ENCODE measurements at places on chromosomes 7 and 10.

- DNase-seq: no peak
Observed at GRCh38 chr7:8210845-8211724, 50.9 kb downstream of the ICA1 start.

- DNase-seq: no peak
Observed at GRCh38 chr7:68892236-68892635, 706.0 kb upstream of the AUTS2 start.

- no peak for DNase-seq
Observed at GRCh38 chr10:23069019-23069815, 26.2 kb upstream of the MSRB2 start.

DNA sequence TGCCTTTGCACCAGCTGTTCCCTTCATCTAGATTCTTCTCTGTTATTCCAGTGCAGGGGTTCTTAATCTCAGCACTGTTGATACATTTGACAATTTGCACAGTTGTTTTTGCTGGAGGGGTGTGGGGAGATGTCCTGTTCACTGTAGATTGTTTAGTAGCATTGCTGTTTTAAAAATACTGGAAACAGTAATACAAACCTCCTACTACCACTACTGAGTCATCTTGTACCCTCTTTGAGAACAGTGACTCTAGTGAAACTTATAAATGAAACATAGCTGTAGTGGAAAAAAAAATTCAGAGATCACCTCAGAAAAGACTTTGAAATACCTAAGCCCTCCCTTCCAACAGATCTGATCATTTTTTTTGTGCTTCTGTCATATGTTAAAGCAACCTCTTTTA is 154.8 kb upstream of the TMEM196 start:
- DNase-seq: no peak

GRCh38 chr7:75842836-75843446 is 29.3 kb upstream of the CCL24 start:
- DNase-seq: peak; percentile 21

- DNase-seq: no peak
Observed at GRCh38 chr10:125409756-125410155, 249.4 kb upstream of the CTBP2 start.

- no peak for DNase-seq
Observed at GRCh38 chr7:38798552-38799267, 110.3 kb downstream of the VPS41 start.

- DNase-seq: no peak
Observed at GRCh38 chr10:57692255-57692980, 575.3 kb downstream of the IPMK start.

DNA sequence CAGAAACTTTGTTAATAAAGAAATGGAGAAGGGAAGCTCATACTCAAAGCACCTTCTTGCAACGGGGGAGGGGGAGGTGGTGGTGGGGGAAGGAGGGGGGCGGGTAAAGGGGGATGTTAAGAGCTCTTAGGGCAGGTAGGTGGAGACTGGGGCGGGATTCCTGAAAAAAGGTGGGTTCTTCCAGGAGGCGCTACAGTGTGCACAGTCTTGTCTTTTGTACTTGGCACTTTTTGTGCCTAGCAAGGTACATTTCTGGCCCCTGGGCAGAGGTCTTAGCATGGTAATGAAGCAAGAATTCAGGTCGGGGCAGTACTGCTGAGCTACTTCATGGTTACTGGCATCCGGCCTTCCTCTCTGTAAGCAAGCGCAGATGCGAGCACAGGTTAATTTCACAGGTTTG is 15.2 kb upstream of the LAMB4 start:
- no peak for DNase-seq

DNA sequence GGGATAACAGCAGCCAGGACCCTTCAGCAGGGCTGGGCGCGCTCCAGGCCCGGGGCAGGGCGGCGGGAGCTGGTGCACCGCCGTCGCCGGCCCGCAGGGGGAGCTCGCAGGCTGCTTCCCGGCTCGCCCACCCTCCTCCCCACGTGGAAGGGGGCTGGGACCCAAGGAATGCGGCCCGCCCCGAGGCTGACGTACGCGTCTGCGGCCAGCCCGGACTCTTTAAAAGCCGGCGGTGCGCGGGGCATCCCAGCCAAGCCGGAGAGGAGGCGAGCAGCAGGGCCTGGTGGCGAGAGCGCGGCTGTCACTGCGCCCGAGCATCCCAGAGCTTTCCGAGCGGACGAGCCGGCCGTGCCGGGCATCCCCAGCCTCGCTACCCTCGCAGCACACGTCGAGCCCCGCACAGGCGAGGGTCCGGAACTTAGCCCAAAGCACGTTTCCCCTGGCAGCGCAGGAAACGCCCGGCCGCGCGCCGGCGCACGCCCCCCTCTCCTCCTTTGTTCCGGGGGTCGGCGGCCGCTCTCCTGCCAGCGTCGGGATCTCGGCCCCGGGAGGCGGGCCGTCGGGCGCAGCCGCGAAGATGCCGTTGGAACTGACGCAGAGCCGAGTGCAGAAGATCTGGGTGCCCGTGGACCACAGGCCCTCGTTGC is at the start of gene PFKFB3:
TSS of gene PFKFB3 (plus strand) at position 249 of the 647 bp plus-strand sequence. CDS start at position 578, 329 bp downstream.
- peak; percentile 89 for DNase-seq

- DNase-seq: no peak
Observed at GRCh38 chr7:159253657-159254056, 109.0 kb upstream of the VIPR2 start.

GRCh38 chr7:36266683-36267082 is 113.6 kb downstream of the EEPD1 start:
- DNase-seq: no peak

- DNase-seq: peak; percentile 43
Observed at GRCh38 chr7:101602484-101603241, 26.4 kb downstream of the MYL10 start.

GRCh38 chr7:38539477-38540081 is 91.6 kb downstream of the AMPH start:
- no peak for DNase-seq

GRCh38 chr10:85645053-85645452 is 721.5 kb downstream of the GRID1 start:
- DNase-seq: no peak

- no peak for DNase-seq
Observed at GRCh38 chr7:30992414-30992813, 28.7 kb downstream of the GHRHR start.

DNA sequence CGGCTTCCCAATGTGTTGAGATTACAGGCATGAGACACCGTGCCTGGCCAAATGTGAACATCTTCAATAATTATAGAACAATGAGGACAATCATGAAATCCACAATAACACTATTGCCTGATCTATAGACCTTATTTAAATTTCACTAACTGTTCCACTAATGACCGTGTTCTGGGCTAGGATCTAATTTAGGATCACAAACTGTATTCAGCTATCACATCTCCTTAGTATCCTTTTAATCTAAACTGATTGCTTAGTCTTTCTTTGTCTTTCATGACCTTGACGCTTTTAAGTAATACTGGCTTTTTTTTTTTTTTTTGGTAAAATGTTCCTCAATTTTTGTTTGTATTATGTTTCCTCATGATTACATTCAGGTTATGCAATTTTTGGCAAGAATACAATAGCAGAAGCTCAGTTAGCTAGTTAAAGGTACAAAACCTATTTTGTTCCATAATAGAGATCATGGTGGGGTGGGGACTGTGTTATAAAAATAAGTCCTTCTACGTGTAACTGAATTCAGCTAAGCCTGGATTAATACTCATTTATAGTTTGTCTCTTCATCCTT is 158.4 kb downstream of the AOAH start:
- no peak for DNase-seq

DNA sequence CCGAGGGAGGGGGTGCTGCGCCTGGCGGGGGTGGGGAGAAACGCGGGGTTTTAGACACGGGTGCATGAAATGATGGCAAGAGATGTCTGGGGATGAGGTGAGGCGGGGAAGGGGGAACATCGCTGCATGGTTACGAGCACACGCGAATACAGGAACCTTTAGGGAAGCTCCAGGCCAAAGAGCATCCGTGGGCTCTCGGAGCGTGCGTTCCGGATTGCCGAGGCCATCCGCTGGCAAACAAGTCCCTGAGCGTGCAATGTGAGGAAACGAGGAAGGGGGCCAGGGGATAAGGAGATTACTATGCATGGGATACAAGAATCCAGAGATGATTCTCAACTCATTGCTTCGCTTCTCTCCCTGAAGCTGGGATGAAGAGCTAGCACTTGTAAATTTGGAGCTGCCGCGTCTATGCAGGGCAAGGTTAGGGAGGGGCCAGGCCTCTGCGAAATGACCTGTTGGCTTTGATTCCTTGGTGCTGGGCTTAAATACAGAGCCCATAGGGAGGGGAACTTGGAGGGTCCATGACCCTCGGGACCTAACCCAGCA is 520 bp upstream of the WNT2 start:
- no peak for DNase-seq

DNA sequence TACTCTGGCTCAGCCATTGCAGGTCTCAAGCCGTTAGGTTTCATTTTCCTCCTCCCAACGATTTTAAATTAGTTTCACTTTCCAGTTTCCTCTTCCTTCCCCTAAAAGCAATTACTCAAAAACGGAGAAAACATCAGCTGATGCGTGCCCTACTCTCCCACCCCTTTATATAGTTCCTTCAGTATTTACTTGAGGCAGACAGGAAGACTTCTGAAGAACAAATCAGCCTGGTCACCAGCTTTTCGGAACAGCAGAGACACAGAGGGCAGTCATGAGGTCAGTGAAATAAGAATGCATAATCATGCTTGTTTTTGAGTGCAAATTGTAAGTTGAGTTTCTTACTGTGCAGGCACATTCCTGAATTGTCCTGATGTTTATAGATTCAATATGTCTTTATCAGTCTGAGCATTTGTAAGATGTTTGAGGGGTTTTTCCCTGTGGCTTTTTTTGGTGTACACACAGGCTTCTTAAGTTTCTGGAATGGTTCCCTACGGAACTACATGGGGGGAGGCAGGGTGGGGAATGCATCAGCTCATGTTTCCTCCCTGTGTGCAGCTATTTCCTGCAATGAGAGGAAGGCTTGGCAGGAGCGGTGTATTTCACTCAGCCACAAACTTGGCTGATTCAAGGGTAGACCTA is at the start of gene IFIT3:
TSS of gene IFIT3 (plus strand) at position 195 of the 639 bp plus-strand sequence. CDS start at position 272, 77 bp downstream.
- DNase-seq: no peak

GRCh38 chr10:50538555-50539398 is 85.0 kb downstream of the SGMS1 start:
- DNase-seq: no peak

DNA sequence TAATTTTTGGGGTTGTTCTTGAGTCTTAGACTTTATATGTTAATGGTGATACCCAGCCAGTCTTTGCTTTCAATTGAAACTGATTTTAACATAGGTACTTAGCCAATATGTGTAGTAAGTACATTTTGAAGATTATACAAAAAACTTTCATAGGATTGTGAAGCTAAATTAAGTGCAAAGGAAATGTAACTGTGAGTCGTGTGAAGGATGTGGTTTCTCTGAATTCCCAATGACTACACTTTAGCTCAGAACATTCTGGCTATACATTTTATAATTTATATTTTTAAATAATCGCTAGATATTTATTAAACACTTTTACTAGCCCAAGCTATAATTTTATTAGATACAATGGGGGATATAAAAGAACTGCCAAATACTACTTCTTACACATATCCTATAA is 359.3 kb downstream of the PCLO start:
- no peak for DNase-seq

DNA sequence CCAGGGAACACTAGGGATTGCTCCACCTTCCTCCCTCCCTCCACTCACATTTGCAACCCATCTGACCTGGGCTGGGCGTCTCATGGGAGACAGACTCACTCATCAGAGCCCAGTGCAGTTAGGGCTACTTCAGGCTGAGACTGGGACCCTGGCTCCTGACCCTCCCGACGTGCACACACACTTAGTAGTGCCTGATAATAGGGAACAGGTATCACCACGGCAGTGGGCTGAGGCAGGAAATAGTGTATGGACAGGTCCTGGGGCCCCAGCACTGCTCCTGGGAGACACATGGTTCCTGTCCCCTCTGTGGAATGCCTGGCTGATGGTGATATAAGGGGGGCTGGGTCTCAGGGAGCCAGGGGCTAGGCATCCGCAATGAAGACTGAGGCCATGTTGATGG is 14.3 kb downstream of the AQP1 start:
- DNase-seq: no peak

DNA sequence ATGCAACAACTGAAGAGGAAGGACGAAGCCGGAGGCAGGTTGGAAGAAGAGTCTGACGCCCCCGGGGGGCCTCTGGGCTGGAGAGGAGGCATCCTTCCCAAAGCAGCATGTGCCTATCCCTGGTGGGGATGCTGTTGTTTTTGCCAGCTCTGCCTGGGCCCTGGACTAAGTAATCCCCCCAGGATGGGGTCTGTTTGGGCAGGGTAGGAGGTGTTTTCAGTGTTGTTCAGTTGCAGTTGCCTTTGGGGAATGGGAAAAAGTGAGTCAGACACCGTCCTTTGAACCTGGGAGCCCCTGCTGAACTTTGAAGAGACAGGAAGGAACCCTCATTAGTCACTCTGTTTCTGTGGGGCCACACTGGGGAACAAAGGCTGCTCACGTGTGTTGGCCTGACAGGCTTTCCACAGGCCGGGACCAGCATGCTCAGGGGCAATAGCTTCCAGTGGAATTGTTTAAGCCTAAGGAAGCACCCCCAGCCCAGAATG is 35.2 kb upstream of the GDF10 start:
- DNase-seq: peak; percentile 85

GRCh38 chr7:155889636-155890511 is 77.6 kb upstream of the SHH start:
- DNase-seq: no peak

GRCh38 chr7:43211693-43212092 is 99.2 kb downstream of the HECW1 start:
- DNase-seq: no peak

- DNase-seq: no peak
Observed at GRCh38 chr10:62981096-62981495, 152.0 kb upstream of the NRBF2 start.

GRCh38 chr7:69656890-69657289 is 58.6 kb downstream of the AUTS2 start:
- DNase-seq: no peak

DNA sequence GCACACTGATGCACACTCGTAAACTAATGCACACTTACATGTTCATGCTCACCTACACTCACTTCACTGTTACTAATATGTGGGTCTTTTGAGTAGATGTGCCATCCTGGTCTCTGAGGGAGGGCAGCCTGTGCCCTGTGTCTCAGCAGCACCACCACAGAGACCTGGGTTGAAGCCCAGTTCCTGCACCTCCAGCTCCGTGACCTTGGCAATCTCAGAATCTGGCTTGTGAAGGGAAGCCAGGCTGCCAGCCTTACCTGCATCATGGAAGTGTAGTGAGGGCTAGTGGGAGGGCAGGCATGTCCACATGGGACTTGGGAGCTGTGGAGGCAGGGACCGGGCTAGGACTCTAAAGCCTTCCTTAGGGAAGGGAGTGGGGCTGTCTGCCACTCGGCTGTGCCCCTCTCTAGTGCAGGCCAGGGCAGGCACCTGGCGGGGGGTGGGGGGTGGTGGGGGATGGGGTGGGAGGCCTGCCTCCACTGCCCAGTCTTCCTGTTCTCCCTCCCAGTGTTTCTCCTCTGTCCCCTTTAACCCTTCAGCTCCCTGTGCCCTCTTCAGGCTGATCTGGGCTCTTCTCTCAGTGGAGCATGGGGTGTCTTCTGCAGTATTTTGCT is 8.1 kb downstream of the ADCY1 start:
- no peak for DNase-seq

- no peak for DNase-seq
Observed at GRCh38 chr10:88236121-88236743, 346.9 kb downstream of the RNLS start.

GRCh38 chr10:79262959-79263746 is 84.1 kb upstream of the PPIF start:
- DNase-seq: no peak

Data from stimulated activated CD4-positive, alpha-beta T cell treated with anti-CD3 and anti-CD28 coated beads, Interleukin-4, amount 100 ng/mL, for 4 hours (primary cell).